ENCODE measurements at places on chromosomes 12 and 14.

DNA sequence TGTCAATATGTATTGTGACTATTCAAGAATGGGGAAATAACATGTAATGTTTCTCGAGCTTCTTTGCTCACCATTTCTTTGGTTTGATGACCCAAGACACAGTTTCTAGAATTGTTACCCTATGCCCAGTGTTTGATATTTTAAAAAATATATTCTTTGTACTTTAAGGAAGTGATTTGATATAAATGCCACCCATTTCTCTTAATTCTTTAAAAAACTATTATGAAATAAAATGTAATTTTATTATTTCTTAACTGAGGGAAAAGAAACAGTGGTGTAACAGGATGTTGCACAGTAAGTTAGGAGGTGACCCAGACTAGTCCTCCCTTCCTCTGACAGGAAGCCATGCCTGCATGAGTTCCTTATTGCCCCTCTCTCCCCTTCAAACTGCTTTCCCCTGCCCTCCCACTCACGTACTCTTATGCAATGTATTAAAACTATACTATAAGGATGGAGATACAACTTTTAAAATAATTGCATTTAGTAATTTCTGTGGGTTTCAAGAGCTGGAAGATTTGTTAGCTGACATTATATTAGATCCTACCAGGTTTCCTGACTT lies 279.4 kb downstream of the TMTC2 start:
- no peak for DNase-seq

DNA sequence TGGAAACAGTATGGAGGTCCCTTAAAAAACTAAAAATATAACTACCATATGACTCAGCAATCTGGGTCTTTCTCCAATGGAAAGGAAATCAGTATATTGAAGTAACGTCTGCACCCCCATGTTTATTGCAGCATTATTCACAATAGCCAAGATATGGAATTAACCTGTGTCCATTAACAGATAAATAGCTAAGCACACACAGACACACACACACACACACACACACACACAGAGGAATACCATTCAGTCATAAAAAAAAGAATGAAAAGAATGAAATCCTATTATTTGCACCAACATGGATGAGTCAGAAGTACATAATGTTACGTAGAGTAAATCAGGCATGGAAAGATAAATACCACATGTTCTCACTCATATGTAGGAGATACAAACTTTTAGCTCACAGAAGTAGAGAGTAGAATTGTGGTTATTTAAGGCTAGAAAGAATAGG lies 4.7 kb downstream of the KLRK1 start:
- peak; percentile 93 for DNase-seq

GRCh38 chr12:98253207-98254037 lies 262.0 kb upstream of the TMPO start:
- no peak for DNase-seq

DNA sequence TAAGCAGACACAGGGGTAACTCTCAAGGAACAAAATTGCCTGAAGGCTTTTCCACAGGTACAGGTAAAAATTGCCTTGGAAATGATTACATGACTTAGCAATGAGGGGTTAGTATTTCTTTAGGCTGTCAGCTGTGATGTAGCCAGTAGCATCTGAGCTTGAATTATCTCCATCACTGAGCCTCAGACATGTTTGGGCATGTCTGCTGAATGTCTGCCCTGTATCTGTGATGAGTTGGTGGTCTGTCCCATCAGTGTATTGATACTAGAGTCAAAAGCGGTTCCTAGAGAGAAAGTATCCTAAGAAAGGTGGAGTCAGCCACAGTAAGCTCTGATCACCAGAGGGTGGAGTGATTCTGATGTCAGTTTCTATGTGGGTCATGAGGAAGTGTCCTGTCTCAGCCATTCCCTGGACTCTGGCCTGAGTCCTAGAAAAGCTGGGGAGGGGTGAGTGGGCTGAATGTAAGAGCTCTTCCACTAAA lies 16.3 kb downstream of the AKAP6 start:
- peak; percentile 62 for DNase-seq

GRCh38 chr14:97942921-97943320 lies 1145.7 kb downstream of the VRK1 start:
- DNase-seq, result no peak

DNA sequence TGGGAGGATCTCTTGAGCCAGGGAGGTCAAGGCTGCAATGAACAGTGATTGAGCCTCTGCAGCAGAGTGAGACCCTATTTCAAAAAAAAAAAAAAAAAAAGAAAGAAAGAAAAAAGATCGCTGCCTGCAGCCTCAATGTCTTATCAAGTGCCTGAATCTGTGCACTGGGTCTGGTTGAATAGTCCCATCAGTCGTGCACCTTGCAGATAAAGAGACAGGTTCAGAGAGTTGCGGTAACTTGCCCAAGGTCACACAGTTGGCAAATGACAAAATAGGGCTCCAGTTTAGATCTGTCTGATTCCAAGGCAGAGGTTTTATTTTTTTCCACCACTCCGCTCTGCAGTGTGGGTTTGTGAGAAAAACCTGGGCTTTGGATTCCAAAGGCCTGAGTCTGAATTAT lies 649 bp upstream of the PLA2G1B start:
- no peak for DNase-seq

- no peak for DNase-seq
Observed at GRCh38 chr12:122076743-122077495, 1.6 kb upstream of the MLXIP start.
